Airway epithelial cell (primary cell): ENCODE measurements at places on chromosomes 6 and 20. TPM values are rescaled to one million over a fixed set of nuclear protein-coding genes. Genes with fewer than 3 reads are reported as not detected.

Gene HLA-DQA2
- not detected in 2 replicates for total RNA-seq

Gene HLA-DMB
- not detected in 2 replicates for total RNA-seq

Gene CDK5RAP1
- total RNA-seq: 25.2 and 26.6 TPM in 2 replicates

Gene ATP6V1G2
- total RNA-seq: 0.19 and 0.28 TPM in 2 replicates

Gene KCNK16
- total RNA-seq: not detected in 2 replicates

Gene RAMACL
- 0.05 and 0.21 TPM in 2 replicates for total RNA-seq

Gene GSTA4
- 79.1 and 85.1 TPM in 2 replicates for total RNA-seq

Gene SRSF12
- 0.19 and 0.21 TPM in 2 replicates for total RNA-seq

Gene UNC93A
- total RNA-seq: not detected in 2 replicates

Gene NOX3
- not detected in 2 replicates for total RNA-seq

Gene PI16
- total RNA-seq: not detected in 2 replicates

Gene C6orf15
- total RNA-seq: 0.35 and 2.0 TPM in 2 replicates

Gene SOBP
- total RNA-seq: 0.19 and 0.99 TPM in 2 replicates

Gene PPP1R16B
- under 0.01 TPM in 1 of 2 replicates, not detected in the other for total RNA-seq

Gene SLPI
- 466 and 502 TPM in 2 replicates for total RNA-seq

Gene STK35
- total RNA-seq: 18.3 and 24.8 TPM in 2 replicates

Gene EYA4
- total RNA-seq: 1.4 and 3.9 TPM in 2 replicates

Gene SULF2
- total RNA-seq: 46.6 and 56.8 TPM in 2 replicates

Gene RSPO3
- total RNA-seq: not detected in 2 replicates

Gene PERP
- 754 and 1,006 TPM in 2 replicates for total RNA-seq

Gene BFSP1
- 3.0 and 3.3 TPM in 2 replicates for total RNA-seq

Gene ETV7
- total RNA-seq: 0.14 and 0.51 TPM in 2 replicates

Gene ADTRP
- total RNA-seq: 1.3 and 1.8 TPM in 2 replicates

Gene DEFB132
- not detected in 2 replicates for total RNA-seq

Gene DXO
- 16.1 and 17.8 TPM in 2 replicates for total RNA-seq

Gene NNAT
- total RNA-seq: 1.3 and 1.8 TPM in 2 replicates

Gene POPDC3
- 1.5 and 3.3 TPM in 2 replicates for total RNA-seq

Gene BCAS1
- 0.46 and 1.6 TPM in 2 replicates for total RNA-seq

Gene HEY2
- 0.60 and 0.78 TPM in 2 replicates for total RNA-seq

Gene CENPQ
- 7.5 and 10.5 TPM in 2 replicates for total RNA-seq

Gene PTCHD4
- 0.98 and 1.6 TPM in 2 replicates for total RNA-seq

Gene TNFRSF21
- 129 and 157 TPM in 2 replicates for total RNA-seq

Gene PDYN
- total RNA-seq: not detected in 2 replicates

Gene BPIFA1
- total RNA-seq: 0.35 and 0.42 TPM in 2 replicates

Gene GPX5
- total RNA-seq: not detected in 2 replicates

Gene ZHX3
- total RNA-seq: 6.7 and 13.5 TPM in 2 replicates

Gene SAMD3
- not detected in 2 replicates for total RNA-seq

Gene MUCL3
- not detected in 2 replicates for total RNA-seq

Gene TSPO2
- total RNA-seq: not detected in 2 replicates

Gene CABLES2
- 4.0 and 4.8 TPM in 2 replicates for total RNA-seq

Gene F13A1
- 0.05 TPM in 1 of 2 replicates, not detected in the other for total RNA-seq

Gene NFATC2
- 0.21 and 0.33 TPM in 2 replicates for total RNA-seq

Gene L3MBTL1
- total RNA-seq: 4.6 and 5.3 TPM in 2 replicates

Gene ZNF334
- total RNA-seq: 1.3 and 2.0 TPM in 2 replicates

Gene NRSN1
- total RNA-seq: not detected in 2 replicates

Gene TRAPPC3L
- not detected in 2 replicates for total RNA-seq

Gene SMPD2
- 9.6 and 14.7 TPM in 2 replicates for total RNA-seq

Gene GGTLC1
- total RNA-seq: not detected in 2 replicates

Gene RSPH9
- total RNA-seq: 0.14 and 0.23 TPM in 2 replicates

Gene RGS17
- 3.3 and 3.6 TPM in 2 replicates for total RNA-seq

Gene FAM184A
- 0.14 and 0.19 TPM in 2 replicates for total RNA-seq

Gene FAM217A
- not detected in 2 replicates for total RNA-seq

Gene TSHZ2
- total RNA-seq: 1.2 and 1.6 TPM in 2 replicates

Gene PPP1R3G
- total RNA-seq: 0.28 and 1.3 TPM in 2 replicates

Gene DAAM2
- under 0.01 and 1.9 TPM in 2 replicates for total RNA-seq

Gene AKAP7
- 2.1 and 2.8 TPM in 2 replicates for total RNA-seq

Gene PTCRA
- not detected in 2 replicates for total RNA-seq

Gene TUBB2A
- total RNA-seq: 77.1 and 90.3 TPM in 2 replicates

Gene MCCD1
- not detected in 2 replicates for total RNA-seq

Gene HLA-DOA
- total RNA-seq: 0.07 TPM in 1 of 2 replicates, not detected in the other
